Fibroblast of the conjunctiva (primary cell): ENCODE measurements at places on chromosomes 6 and 20.

DNA sequence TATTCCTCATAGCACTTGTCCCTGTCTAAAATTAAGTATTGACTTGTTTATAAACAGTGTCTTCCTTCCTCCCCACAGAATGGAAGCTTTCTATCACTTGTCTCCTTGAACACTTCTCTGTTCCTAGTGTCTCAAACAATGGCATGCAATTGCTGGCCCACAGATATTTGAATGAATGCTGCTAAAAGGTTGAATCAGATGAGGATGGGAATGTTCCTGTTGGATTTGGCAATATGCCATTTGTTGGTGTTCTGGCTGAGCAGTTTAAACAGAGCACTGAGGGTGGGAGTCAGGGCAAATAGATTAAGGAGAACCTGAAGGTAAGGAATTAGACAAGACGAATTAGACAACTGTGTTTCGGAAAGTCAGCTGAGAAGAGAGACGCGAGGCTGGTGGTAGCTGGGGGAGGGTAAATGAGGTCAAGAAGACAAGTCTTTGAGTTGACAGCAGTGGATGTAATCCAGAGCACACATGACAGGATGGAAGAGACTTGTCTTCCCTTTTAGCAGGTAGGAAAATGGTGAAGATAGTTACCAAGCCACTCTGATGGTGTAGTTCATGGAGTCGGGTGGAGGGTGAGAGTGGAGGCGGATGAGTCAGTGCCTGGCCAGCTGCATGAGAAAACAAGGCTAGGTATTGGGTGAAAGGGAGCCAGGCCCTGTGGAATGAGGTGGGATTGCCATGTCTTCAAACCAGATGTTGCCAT is 58.3 kb upstream of the GNRH2 start:
- peak; percentile 21 for DNase-seq

GRCh38 chr6:128422871-128423270 is 97.5 kb downstream of the PTPRK start:
- DNase-seq = no peak

DNA sequence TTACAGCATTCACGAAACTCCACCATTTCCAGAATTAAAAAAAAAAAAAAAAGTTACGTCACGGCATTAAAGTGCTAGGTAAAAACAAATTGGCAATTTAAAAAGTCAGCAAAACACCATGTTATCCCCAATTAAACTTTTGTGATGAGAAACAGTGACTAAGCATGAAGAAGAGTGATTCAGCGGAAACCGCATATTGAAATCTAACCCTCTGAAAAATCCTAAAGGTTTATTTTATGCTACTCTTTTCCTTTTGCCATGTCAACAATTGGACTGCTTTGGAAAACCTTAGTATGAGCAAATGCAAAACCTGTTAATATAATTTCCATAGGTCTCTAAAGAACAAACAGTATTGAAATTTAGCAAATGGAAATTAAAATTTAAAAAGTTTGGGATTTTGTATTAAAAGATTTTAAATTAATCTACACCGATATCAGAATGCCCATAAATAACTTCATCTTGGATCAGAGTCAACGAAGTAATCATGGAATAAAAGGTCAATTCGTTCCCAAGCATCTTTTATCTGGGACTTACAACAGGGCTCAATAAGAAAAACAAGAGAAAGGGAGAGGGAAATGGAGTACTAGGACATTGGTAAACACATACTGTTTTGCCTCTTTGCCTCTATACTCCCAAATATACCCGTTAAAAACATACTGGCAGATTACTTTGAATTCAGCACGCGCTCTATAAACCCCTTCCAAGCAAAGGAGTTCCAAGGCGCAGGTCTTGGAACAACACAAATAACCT is 1.1 kb downstream of the FBXO30 start:
- no peak for DNase-seq

- DNase-seq = no peak
These were observed at the start of gene PROKR2 for GRCh38 chr20:5316188-5317158. Gene PROKR2 (minus strand): TSS chr20:5316954. CDS start chr20:5314369, 2,585 bp downstream.

- DNase-seq = no peak
These were observed 2.8 kb upstream of the EPB41L2 start for GRCh38 chr6:131065824-131066171.

DNA sequence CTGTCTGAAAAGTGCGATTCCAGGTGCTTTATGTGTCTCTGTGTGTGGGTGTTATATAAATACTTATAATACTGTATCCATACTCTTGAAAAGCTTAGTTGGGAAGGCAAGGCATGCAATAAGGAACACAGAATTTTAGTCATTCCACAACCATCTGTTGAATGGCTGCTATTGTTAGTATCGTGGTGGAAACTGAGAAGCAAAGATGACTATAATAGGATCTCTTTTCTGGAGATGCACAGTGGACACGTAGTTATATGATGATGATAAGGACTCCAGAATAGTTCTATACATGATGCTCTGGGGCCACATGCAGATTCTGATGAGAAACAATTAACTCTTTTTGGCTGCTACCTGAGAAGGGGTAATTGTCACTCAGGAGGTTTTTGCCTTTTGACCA is 25.2 kb downstream of the ESR1 start:
- no peak for DNase-seq

DNA sequence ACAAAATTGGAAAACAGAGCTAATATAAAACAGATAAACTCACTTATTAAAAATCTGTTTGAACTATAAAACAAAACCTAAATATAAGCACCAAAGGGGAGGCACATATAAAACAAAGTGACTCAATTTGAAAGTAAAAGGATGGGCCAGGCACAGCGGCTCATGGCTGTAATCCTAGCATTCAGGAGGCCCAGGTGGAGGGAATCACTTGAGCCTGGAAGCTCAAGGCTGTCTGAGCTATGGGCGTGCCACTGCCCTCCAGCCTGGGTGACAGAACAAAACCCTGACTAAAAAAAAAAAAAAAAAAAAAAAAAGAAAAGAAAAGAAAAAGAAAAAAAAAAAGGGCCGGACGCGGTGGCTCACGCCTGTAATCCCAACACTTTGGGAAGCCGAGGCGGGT is 31.1 kb upstream of the SMAP1 start:
- DNase-seq = no peak

DNA sequence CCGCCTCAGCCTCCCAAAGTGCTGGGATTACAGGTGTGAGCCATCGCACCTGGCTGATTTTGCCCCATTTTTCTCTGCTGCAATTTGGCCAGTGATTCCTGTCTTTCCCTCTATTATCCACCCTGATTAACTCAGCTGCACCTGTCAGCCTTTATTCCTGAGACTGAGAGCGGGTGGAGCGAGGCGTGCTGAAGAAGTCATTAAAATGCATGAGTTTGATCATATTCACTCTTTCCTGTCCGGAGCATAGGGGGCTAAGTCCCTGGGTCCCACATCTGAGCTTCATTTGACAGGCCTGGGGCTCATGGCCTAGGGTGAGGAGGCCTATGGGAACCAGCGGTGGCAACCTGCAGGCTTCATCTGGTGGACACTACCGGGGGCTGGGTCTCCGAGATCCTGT is 25.7 kb upstream of the CTNNBL1 start:
- no peak for DNase-seq

DNA sequence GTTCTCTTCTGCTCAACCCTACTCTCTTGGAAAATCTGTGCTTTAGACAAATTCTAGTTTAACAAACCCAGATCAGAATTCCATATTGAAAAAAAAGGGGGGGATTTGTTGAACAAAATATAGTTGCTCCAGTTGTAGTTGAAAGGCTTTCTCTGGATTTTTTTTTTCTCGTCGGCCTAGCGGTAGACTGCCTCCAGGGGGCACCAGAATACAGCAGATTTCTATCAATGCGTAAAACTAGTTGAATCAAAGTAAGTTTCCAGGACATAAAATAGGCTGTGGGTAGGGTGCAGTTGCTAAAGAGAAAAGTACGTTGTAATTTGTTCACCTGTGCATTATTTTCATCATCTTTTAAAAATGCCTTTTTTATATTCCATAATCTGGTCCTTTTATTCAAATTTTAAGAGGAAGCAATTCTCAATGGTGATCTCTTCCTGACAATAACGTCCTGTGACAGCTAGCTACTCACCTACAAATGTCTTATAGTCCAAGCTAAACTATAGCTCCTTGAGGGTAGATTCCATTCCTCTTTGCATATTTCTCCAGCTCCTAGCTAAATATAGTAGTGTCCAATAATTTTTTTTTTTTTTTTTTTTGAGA is 105.4 kb downstream of the PERP start:
- DNase-seq = peak; percentile 16

DNA sequence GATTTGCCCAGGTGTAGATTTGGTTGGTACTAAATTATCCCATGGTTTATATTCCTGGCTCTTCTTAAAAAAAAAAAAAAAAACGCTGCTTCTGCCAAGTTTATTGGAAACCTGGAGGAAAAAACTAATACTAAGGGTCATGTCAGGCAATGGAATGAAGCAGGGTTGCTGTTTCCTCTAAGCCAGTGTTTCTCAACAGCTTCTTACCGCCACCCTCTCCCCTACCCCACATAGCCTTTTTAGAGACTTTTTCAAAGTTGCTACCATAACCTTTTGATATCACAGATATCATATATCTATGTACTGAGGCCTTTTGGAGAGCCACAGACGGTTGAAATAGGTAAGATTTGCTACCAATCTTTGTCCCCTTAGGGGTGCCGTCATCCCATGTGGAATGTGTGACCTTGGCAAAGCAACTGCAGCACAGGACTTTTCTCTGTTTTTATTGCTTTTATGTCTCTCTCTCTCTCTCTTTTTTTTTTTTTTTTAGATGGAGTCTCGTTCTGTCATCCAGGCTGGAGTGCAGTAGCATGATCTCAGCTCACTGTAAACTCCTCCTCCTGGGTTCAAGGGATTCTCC is 35.0 kb downstream of the SYTL3 start:
- DNase-seq = no peak

DNA sequence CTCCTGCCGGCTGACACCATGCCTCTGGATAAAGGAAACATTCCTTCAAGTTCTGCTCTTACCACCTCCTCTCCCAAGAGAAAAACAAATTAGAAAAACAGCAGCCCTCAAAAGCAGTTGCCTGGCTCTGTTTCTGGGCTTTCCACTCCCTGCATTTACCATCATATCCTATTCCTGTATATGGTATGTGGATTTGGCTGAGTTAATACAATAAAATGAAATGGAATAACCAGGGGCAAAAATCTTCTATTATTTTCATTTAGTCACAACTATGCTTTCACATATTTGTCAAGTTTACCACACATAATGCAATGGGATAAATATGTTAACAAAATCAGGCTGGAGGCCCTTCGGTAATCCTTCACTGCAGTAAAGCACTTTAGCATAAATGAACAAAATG is 34.3 kb downstream of the COL12A1 start:
- DNase-seq = peak; percentile 47

DNA sequence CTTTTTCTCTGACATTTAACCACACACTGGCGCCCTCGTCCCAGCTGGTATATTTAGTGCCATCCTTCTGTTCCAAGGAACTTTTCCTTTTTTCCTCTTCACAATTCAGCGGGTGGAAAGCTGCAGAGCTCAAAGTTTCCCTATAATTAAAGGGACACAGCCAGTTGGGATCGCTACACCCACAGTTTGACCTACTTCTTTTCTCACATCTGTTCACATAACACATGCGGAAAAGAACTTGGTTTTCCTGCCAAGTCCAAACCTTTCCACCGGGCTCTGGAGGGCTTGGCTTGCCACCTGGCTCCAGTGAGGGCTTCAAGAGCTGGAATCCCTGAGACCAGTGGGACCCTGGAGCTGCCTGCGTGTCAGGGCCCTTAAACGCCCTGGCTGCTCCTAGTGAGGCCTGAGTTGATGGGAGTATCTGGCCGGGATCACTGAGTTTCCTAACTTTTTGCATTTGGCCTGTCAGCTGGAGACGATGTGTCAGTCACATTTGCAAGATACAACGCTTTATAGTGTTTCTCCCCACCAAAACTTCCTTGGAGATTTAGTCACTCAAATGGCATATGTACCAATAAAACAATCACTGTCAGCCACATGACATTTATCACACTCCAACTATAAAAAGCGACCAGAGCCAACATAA is 176.0 kb downstream of the SASH1 start:
- DNase-seq = no peak

- DNase-seq = no peak
These were observed 3.3 kb downstream of the PSMB9 start for GRCh38 chr6:32857156-32857891.

GRCh38 chr20:53359425-53359824 is 234.2 kb downstream of the ZNF217 start:
- no peak for DNase-seq

DNA sequence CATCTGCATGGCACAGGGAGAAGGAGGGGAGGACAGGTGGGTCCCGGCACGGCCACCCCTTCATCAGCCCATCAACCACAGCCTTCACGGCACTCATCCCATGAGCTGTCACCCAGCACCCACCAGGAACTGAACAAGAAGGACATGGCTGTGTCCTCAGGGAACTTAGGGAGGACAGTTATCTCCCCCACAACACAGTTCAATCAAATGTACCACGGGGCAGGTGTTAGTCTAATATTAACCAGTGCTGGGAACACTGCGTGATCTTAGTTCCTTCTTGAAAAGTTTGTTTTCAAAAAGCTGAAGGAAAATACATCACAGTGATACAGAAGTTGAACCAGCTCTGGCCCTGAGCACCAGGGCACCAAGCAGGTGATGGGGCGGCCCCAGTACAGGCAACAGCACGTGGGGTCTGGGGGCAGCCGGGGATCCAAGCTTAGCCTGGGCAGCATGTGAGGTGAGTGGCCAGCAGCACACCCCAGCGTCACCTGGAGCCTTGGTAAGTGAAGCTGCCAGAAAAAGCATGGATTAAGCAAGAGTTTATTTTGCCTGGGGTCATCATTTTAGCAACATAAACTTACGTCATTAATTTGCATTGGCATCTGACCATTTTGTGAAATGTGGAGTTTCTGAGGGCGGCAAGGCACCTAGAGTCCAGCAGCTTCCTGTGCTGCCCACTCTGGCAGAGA is 35.5 kb upstream of the AFDN start:
- no peak for DNase-seq

DNA sequence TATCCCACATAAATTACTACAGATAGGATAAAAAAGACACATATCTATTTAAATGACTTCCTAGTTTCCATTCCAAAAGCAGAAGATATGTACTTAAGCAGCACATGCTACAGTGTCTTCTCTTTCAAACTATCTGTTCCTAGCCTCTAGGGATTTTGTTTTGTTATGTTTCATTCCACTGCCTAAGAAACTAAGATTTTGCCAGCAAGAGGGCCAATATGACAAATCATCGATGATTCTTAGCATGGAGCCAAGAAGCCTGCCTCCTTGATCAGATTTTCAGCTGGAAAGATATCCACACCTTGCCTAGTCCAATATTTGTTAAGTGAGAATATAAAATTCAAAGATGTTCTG is 7.0 kb downstream of the SNX5 start:
- DNase-seq = no peak

DNA sequence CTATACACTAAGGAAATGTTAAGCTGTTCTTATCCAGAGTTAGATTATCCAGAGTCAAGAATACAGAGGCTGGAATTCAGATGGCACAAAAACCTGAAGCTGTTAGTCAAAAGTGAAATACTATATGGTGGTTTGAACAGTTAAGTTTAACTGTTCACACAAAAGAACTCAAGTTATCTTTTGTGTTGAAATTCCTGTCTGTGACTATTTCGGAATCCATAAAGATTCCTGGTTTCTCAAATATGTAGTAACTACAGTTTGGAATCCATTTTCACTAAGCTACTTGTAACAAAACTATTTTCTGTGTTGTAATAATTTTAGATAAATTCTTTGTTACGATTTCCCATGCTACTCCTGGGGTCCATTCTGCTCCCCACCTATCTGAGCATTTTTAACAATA is 24.5 kb downstream of the FIG4 start:
- no peak for DNase-seq

- peak; percentile 69 for DNase-seq
These were observed 567 bp upstream of the FNDC11 start for GRCh38 chr20:63553251-63553932.

- DNase-seq = no peak
These were observed 45.4 kb downstream of the PANK2 start for GRCh38 chr20:3934624-3935023.
